ENCODE measurements at places on chromosomes 1 and 21.

DNA sequence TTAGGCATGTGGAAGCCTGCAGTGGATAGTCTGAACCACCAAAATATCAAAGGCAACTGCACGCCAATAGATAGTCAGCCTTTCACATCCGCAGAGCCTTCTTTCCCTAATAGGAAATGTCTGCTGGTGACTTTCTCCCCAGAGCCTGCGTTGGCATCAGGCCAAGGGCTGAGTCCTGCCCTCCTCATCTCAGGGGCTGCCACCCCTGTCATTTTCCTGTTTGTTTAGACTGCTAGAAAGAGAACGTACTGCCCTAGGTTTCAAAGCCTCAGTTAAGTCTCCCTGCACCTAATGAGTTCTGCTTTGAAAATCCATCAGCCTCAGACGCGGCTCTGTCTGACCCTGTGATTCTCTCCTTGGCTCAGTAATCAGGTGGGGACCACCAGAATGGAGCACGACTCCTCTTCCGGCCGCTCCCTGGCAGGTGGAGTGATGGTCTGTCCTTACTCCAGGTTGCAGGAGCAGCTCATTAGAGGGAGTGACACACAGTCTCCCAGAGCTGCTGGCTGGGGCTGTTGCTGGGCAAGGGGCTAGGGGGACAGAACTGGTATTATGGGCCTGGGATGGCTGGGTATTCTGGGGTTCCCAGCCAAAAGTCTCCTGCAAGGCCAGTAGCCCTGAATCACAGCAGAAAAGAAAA, 27.3 kb downstream of the STUM start:
- no peak for DNase-seq

DNA sequence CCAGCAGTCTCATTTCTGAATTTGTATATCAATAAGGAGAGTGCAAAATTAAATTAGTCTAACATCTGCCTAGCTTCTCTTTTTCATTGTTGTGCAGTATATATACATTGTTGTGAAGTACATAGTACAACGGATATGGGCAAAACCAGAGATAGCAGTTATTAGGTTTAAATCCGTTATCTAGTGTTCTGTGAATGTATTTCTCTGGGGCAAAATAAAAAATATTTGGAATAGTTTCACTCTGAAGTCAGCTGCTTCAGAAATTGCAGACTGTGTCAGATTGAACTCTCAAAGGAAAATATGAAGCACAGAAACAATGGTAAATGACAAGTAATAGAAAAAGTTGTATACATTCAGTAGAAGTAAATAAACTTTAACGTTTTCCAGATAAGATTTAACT, 836.5 kb upstream of the CXADR start:
- DNase-seq = no peak

- DNase-seq = no peak
Observed at GRCh38 chr1:109258481-109259466, 9.4 kb downstream of the CELSR2 start.

- DNase-seq = peak; percentile 69
Observed at GRCh38 chr1:203702130-203702577, 62.8 kb upstream of the LAX1 start.

GRCh38 chr1:23452011-23452411, 27.5 kb upstream of the TCEA3 start:
- no peak for DNase-seq

GRCh38 chr21:31260790-31261189, 83.3 kb downstream of the TIAM1 start:
- no peak for DNase-seq

DNA sequence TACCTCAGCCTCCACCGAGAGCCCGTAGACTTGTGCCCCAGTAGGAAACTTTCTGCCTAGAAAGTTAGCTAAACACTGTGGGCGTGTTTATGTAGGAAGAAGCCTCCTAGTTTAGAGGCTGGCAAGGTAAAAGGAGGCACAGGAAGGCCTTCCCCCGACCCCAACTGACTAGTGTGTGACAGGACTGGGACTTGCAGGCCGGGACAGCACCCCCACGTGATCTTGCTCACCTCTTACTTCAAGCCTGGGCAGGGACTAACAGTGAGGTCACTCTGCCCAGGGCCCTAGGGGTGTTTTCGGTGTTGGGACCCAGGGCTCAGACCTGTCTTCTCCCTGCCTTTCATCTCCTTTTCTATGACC, 392 bp upstream of the TAGLN2 start:
- DNase-seq = peak; percentile 43

DNA sequence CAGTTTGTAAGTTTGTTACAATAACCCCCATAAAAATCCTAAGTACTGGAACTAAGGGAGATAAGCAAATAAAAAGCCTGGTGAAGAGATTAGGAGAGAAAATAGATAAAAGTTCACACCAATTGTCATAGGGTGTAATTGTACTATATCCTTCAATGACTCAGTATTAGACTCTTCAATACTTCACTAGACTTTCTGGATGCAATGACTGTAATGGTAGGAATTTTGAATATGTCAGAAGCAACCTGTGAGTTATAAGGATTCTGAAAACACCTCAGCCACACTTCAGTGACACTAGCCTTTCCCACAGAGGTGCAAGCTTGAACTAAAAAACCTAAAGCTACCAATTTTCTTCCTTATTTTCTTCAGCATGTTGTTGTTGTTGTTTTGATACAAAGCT, 147.9 kb downstream of the PTGER3 start:
- DNase-seq = no peak

DNA sequence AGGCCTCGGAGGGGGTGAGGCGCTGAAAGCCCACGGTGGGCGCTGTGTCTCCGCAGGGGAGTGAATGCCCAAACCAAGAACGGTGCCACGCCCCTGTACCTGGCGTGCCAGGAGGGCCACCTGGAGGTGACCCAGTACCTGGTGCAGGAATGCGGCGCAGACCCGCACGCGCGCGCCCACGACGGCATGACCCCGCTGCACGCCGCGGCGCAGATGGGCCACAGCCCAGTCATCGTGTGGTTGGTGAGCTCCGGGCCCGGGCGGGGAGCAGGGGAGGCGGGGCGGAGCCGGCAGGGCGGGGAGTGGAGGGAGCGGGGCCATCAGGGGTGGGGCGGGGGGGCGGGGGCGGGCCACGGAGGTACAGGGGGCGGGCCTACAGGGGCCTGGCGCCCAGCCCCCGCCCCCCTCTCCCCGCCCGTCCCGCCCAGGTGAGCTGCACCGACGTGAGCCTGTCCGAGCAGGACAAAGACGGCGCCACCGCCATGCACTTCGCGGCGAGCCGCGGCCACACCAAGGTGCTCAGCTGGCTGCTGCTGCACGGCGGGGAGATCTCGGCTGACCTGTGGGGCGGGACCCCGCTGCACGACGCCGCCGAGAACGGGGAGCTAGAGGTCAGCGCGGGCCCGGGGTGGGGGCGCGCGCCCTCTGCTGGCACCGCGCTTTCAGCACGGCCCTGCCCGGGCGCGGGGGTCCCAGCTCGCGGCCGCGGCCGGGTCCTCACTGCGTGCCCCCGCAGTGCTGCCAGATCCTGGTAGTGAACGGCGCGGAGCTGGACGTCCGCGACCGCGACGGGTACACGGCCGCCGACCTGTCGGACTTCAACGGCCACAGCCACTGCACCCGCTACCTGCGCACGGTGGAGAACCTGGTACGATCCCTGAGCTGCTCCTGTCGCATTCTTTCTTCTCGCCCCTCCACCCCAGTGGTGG, 15.9 kb downstream of the ESPN start:
- DNase-seq = peak; percentile 56

DNA sequence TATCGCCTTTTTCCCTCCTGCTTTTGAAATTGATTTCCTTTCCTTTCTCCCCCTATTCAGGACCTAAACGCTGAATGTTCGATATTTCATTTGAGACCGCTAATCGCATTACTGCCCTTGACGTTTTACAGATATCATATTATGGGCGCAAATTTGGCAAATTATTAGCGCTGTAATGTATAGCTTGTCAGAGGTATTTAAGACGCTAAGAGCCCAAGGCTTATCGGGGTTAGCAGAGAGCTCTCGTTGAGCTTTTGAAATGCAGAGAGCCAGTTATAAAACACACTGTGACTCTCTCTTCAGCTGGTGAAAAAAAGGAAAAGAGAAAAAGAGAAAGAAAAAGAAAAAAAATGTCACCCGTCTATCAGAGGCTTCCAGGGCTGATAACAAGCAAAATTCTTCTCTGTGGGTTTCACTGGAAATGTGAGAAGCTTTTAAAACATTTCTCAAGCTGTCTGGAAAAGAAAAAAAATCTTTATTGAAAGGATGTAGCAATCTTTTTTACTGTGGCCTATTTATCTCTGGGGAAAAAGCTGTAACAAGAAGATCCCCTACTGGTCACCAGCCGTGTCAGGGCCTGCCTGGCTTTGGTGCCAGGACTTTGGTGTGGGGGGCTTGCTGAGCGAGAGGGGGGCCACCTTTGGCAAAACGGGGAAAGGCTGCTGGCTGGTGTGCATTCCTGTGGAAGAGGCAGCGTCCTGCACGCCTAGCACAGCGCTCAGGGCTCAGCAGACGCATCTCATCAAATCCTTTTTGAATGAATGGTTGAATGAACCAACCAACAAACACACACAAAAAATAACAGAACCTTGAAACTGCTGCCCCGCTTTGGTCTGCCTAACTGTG, 119.8 kb downstream of the RNF220 start:
- DNase-seq = no peak

GRCh38 chr1:175537571-175537970, 205.8 kb downstream of the TNR start:
- DNase-seq = no peak

GRCh38 chr1:56074007-56074651, 505.2 kb downstream of the PLPP3 start:
- DNase-seq = no peak

- peak; percentile 71 for DNase-seq
Observed at GRCh38 chr1:6475381-6476133, 9.6 kb upstream of the TNFRSF25 start.

GRCh38 chr1:57424231-57425027, 569 bp upstream of the DAB1 start:
- peak; percentile 31 for DNase-seq

GRCh38 chr1:153774780-153775457, at the start of gene SLC27A3:
Gene SLC27A3, plus strand, starts transcription at chr1:153775407. Its CDS starts 91 bp downstream, at chr1:153775498.
- no peak for DNase-seq

- DNase-seq = no peak
Observed at GRCh38 chr1:199522338-199522737, 505.2 kb upstream of the NR5A2 start.

DNA sequence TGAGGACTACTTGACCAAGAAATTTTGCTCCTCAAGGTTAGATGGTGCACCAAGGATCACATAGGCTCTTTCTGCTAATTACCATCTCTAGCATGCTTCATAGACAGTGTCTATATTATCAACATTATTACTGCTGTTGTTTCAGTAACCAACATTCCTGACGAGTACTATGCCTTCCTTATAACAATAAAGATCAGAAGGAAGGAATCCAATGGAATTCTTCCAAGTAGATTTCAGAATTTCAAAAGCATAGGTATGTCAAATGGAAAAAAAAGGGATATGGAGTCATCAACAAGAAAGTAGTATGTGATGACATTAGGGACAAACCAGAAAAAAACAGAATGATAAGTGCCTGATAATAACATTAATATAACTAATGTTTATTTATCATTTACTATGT, 39.6 kb upstream of the LPGAT1 start:
- DNase-seq = no peak

DNA sequence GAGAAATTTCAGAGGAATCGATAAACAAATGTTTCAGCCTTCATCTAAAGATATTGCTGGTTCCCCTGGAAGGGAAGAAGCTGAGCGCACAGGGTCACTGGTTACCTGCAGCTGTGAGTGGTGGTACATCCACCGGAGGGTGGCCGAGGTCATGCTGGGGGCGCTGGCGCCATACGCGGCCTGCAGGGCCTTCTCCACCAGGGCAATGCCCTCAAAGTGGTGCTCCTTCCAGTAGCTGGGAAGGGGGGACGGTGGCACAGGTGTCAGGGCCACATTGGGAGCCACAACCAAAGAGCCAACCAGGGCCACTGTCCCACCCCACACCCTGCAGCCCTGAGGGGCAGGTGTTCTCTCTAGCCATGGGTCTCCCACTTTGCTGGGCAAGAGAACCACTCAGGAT, 4.7 kb downstream of the AKR7A3 start:
- DNase-seq = no peak

DNA sequence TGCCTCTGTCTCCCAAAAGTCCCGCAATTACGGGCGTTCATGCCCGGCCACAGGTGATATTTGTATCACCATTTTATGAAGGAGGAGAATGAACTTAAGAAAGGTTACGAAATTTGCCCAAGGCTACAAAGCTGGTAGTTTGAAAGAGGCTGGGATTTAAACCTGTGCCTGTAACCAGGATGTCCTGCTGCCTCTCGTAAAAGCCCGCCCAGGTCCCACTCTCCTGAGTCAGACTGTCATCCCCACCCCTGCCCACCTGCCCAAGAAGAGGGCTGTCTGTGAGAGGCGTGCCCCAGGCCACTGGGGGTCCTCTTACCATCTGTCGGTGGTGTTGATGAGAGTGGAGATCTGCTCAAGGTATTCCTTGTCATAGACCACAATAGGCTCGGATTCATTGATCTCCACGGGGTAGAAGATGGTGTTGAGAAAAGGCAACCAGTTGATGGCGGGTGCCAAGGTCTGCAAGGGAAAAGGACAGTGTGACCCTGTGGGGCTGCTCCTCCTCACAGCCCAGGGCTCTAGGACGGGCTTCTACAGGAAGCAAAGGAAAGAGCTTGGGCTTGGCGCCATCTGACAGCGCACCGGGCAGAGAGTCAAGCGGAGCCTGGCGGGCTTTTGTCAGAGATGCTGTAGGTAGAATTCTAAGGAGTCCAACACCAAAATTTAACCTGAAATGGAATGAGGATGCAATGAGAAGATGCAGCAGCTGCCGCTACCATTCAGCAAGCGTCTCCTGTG, 43.2 kb downstream of the ECE1 start:
- DNase-seq = no peak

DNA sequence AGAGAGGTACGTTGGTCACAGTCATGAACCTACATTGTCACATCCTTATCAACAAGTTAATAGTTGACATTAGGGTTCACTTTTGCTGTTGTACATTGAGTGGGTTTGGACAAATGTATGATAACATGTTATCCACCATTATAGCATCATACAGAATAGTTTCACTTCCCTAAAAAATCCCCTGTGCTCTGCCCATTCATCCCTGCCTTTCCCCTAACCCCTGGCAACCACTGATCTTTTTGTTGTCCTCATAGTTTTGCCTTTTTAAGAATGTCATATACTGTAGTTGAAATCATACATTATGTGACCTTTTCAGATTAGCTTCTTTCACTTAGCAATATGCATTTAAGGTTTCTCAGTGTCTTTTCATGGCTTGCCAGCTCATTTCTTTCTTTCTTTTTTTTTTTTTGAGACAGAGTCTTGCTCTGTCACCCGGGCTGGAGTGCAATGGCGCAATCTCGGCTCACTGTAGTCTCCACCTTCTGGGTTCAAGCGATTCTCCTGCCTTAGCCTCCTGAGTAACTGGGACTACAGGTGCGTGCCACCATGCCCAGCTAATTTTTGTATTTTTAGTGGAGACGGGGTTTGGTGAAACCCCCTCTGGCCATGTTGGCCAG, 50.6 kb downstream of the UCK2 start:
- DNase-seq = no peak

DNA sequence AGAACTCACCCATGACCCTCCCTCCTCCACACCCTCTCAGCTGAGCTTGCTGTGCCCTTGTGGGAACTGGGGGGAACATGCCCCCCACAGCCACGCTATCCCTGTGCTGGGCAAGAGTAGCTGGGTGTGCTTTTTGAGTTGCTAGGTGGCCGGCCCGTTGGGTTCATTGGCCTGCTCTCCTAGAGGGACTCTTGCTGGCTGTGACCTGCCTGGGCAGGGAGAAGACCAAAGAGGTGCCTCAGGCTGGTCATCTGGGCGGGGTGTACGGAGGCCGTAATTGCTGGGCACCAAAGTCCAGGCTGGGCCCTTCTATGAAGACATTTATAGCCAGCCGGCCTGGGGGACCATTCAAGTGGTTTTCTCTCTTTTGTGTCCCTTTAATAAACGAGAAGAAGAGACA, 138.3 kb upstream of the ZBTB40 start:
- DNase-seq = no peak

Data from HTR-8/SVneo (cell line).